ENCODE measurements at places on chromosomes 16 and 17. TPM values are rescaled to one million over a fixed set of nuclear protein-coding genes. Genes with fewer than 3 reads are reported as not detected.

The NOS2 gene
- total RNA-seq: 0.22 TPM

The ZMYND15 gene
- 0.64 TPM for total RNA-seq

The TSPAN10 gene
- 4.3 TPM for total RNA-seq

The TERB1 gene
- not detected for total RNA-seq

The TMEM204 gene
- not detected for total RNA-seq

The HCRT gene
- not detected for total RNA-seq

The AHSP gene
- total RNA-seq: not detected

The RTN4RL1 gene
- total RNA-seq: 7.3 TPM

The CACNG1 gene
- 0.37 TPM for total RNA-seq

The HOXB7 gene
- 37.7 TPM for total RNA-seq

The HSF5 gene
- not detected for total RNA-seq

All from A549 treated with ZK216348 at 1 μM for 4 hours (cell line).